ENCODE measurements at places on chromosomes 16 and 17.
A peak's percentile ranks its signal among the peaks of the same experiment; 100 is the strongest.

DNA sequence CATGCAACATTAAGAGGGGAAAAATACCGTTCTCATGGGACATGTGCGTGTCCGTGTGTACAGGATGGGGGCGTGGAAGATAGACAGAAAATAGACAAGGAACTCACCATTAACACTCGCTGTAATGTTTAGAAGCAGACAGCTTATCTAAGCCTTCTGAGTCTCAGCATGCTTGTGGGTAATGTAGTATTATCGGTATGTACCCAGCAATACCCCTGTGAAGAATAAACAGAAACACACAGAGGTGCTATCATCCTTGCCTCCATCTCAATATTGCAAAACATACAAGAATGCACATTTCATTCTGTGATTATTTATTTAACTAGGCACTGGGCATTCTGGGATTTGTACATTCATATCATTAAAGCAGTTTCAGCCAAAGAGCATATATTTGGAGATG lies 42.0 kb upstream of the RBFOX1 start:
- no peak for DNase-seq

DNA sequence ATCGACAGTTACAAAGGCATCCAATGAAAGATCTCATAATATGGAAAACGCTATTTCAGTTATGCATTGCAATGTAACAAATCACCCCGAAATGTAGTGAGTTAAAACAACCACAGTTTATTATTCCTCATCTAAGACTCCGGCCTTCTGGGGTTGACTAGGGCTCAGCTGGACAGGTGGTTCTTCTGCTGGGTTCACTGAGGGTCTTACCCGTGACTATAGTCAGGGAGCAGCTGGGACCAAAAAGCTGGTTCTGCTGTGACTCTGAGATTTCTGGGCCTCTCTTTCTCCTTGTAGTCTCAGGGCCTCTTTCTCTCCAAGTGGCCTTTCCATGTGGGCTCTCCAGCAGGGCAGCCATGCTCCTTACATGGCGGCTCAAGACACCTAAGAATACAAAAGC lies 196.0 kb downstream of the IRX3 start:
- DNase-seq: no peak

DNA sequence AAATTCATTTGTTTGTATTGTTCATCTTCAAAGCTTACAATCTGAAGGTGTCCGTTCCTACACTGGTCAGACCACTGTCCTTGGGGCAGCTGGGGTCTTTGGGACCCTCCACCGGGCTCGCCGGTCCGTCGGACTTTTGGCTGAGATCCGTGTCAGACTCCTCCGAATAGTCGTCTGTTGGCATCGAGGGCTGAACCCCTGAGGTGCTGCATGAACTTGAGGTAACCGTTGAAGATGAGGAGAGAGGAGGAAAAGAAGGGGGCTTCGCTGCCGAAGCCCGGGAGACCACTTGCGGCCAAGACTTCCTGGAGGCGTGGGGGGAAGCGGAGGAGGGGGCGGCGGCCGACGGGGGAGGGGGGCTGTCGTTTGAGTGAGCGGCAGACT lies 260.8 kb downstream of the ZFHX3 start:
- no peak for DNase-seq

GRCh38 chr17:3796110-3796821 lies 4.7 kb downstream of the ITGAE start:
- no peak for DNase-seq

GRCh38 chr17:2883544-2884213 lies 87.4 kb downstream of the RAP1GAP2 start:
- DNase-seq: peak; percentile 59

GRCh38 chr16:11624636-11625607 lies 38.2 kb upstream of the LITAF start:
- no peak for DNase-seq

- DNase-seq: peak; percentile 61
Observed at GRCh38 chr17:77371117-77371887, 230.5 kb downstream of the SEC14L1 start.

GRCh38 chr17:3635474-3636153 lies 436 bp downstream of the SHPK start:
- DNase-seq: no peak

- no peak for DNase-seq
Observed at GRCh38 chr16:56779906-56780305, 50.0 kb downstream of the NUP93 start.

- no peak for DNase-seq
Observed at GRCh38 chr17:44335564-44335963, 9.5 kb upstream of the GRN start.

- DNase-seq: no peak
Observed at GRCh38 chr16:4676831-4677230, 16.5 kb upstream of the NUDT16L1 start.

GRCh38 chr17:17814162-17815061 lies 22.4 kb downstream of the SREBF1 start:
- no peak for DNase-seq

GRCh38 chr16:8370374-8371270 lies 219.7 kb downstream of the TMEM114 start:
- DNase-seq: no peak

- DNase-seq: no peak
Observed at GRCh38 chr17:29177541-29177870, 2.7 kb downstream of the MYO18A start.

GRCh38 chr17:47864791-47865216 lies 13.8 kb upstream of the SP6 start:
- no peak for DNase-seq

- DNase-seq: no peak
Observed at GRCh38 chr16:2189252-2189893, 7.0 kb downstream of the CASKIN1 start.

DNA sequence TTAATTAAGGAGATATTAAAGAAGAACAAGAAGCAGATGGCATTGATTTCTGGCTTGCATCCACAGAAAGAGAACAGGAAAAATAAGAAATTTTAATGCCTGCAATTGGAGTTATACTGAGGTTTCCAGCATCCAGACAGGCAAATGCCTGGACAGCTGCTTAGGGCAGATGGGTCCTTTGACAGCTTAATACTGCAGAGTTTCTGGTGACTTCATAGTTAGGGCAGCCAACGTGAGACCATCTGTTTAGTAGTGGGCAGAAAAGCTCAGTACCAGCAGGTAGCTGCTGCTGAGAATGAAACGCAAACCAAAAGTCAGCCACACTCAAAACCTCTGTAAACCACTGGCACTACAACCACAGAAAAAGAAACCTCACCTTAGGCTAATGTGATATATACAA lies 109.8 kb downstream of the CDK5R1 start:
- no peak for DNase-seq

DNA sequence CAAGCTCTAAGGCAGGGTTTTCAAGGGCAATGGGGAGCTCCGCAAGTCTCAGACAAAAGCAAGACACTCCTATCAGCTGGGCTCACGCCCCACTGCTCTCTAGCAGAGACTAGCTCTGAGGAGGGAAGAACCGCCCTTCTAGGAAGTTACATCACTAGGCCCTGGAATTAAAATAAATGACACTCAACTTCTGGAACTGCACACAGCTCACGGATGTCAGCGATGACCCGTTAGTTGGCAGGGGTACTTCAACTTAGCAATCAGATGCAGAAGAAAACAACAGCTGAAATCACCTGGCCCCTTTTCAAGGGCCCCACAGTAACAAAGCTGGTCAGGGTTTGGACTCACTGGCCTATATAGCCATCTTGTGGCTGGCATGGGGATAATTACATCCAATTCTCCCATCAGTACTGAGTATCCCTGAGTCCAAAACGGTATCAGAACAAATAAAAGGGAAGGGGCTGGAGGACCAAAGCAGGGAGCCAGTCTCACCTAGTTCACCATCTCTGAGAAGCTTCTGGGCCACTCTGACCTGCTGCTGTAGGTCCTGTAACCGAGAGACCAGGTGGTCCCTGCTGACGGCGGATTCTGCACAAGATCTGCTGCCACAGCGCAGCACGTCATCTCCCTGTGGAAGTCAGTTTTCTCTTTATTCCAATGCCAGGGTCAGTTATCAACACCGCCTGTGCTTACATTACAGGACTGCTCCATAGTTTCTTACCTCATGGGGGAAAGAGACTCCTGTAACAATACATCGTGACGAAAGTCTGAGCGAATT lies 22.2 kb downstream of the SERPINF1 start:
- peak; percentile 29 for DNase-seq

DNA sequence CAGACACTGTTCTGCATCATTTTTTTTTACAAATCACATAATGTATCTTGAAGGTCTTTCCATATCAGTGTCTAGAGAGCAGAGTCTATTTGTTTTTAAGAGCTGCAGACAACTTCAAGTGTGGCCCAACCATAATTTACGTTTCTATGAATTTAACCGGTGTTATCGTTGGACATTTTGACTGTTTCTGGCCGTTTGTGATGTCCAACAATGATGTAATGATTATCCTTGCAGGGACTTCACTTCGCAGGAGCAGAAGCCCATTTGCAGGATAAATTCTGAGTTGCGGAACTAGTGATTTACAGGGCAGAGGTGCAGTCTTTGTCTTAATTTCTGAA lies 26.9 kb upstream of the HLF start:
- no peak for DNase-seq

- DNase-seq: no peak
Observed at GRCh38 chr16:22360963-22361659, 13.3 kb downstream of the CDR2 start.

DNA sequence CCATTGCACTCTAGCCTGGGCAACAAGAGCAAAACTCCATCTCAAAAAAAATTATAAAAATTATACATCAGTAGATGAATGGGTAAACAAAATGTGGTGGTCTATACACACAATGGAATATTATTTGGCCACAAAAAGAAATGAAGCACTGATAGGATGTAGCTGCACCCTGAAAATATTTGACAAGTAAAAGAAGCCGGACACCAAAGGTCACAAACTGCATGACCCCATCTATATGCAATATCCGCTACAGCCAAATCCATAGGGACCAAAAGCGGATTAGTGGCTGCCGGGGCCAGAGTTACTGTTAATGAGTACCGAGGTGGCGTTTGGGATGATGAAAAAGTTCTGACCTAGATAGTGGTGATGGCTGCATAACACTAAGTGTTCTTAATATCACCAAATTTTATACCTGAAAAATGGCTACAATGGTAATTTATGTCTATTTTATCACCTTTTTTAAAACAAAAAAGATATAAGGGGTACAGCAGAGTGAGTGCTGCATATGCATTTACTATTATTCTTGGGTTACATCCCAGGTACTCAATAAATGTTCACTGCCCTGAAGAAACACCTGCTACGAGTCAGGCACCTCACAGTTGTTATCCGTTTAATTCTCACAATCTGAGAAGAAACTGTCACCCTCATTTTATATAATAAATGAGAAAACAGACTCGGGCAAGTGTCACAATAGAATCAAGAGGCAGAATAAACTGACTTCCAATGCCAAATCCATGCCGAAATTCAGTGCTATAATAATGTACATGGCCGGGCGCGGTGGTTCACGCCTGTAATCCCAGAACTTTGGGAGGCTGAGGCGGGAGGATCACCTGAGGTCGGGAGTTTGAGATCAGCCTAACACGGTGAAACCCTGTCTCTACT lies 807 bp upstream of the HBQ1 start:
- DNase-seq: no peak

DNA sequence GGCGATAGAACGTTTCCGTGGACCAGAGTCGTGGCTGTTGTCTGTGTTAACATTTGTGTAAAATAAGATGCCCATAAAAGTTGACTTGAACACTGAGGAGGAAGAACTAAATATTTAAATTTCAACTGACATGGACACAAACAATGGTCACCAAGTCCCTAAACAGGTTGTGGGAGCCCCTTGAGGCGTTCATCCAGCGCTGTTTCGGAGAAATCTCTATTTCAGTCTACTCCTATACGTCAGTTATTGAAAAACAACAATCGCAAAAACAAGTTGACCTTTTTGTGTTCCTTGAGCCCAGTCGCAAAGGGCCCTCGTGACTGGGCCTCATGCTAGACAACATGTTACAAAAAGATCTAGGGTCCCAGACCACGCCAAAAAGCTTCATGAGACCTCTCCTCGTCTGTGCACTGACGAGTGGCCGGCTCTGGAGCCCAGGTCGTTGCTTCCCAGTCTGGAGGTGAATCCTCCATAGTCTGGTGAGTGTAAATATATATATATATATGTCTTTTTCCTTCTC lies 439 bp upstream of the TMEM231 start:
- DNase-seq: no peak

GRCh38 chr16:52515068-52515671 lies 31.8 kb downstream of the TOX3 start:
- DNase-seq: no peak

GRCh38 chr17:29357821-29358232 lies 32.3 kb upstream of the TAOK1 start:
- no peak for DNase-seq

GRCh38 chr17:44280392-44280937 lies 12.5 kb upstream of the SLC4A1 start:
- DNase-seq: no peak

GRCh38 chr16:78689028-78689427 lies 589.6 kb downstream of the WWOX start:
- DNase-seq: peak; percentile 16

DNA sequence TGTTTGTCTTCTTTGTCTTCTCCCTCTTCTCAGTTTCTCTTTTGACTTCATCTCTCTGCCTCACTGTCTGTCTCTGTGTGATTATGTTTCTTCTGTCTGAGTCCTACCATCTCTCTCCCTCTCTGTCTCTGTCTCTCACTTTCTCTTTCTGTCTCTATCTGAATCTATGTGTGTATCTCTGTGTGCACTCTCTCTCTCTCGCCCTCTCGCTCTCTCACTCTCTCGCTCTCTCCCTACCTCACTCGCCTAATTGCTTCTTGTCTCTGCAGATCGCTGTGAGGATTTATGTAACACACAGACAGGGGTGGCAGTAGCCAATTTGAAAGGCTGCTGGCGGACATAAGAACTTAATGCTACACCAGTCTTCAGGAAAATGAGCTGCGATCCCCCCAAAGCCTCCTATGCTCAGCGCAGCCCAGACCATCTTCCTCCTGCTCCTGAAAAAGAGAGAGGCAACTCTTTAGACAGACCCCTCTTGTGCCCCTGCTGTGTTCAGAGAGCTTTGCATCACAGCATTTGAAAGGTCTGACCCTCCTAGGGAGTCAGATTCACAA lies 140.9 kb downstream of the CCT6B start:
- DNase-seq: no peak

DNA sequence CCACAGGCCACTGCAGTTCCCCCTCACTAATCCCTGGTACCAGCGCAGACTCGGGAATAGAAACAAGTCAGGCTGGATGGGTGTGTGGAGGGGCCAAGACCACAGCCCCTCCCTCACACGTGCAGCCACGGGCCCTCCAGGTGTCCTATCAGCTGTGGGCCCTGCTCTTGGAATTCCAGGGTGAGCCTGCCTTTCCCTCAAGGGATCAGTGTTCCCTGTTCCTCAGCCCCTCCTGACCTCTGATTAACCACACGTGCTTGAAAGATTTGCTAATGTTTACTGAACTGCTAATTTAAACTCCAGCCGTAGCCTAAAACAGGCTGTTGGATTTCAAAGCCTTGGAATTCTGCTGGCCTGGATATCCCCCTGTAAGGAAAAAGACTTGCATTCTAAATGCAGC lies 146.4 kb downstream of the SOCS1 start:
- no peak for DNase-seq

- DNase-seq: no peak
Observed at GRCh38 chr17:59367657-59368045, 36.2 kb downstream of the YPEL2 start.

DNA sequence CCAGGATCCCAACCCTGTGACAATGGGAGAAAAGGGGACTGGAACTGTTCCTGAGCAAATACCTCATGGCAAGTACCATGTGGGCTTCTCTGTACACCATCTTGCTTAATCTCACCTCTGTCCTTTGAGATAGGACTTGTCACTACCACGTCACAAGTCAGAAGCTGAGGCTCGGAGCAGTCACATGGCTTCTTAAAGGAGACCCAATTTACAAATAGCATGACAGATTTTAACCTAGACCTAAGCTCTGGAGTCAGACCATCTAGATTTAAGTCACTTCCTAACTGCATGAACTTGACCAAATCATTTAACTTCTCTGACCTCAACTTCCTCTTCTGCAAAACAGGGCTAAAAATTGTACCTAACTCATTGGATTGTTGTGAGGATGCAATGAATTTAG lies 36.0 kb upstream of the CCL1 start:
- no peak for DNase-seq

Data from brain microvascular endothelial cell (primary cell).